IMR-90 (cell line): ENCODE measurements at places on chromosomes 1 and 21. TPM values are rescaled to one million over a fixed set of nuclear protein-coding genes. Genes with fewer than 3 reads are reported as not detected.

C4BPB gene
- not detected in 2 replicates for total RNA-seq

SPATA45 gene
- total RNA-seq, result not detected in 2 replicates

BLACAT1 gene
- total RNA-seq, result under 0.01 TPM in 1 of 2 replicates, not detected in the other

LCE5A gene
- not detected in 2 replicates for total RNA-seq

VSIG8 gene
- not detected in 2 replicates for total RNA-seq
